ENCODE measurements at places on chromosomes 12 and 14.

DNA sequence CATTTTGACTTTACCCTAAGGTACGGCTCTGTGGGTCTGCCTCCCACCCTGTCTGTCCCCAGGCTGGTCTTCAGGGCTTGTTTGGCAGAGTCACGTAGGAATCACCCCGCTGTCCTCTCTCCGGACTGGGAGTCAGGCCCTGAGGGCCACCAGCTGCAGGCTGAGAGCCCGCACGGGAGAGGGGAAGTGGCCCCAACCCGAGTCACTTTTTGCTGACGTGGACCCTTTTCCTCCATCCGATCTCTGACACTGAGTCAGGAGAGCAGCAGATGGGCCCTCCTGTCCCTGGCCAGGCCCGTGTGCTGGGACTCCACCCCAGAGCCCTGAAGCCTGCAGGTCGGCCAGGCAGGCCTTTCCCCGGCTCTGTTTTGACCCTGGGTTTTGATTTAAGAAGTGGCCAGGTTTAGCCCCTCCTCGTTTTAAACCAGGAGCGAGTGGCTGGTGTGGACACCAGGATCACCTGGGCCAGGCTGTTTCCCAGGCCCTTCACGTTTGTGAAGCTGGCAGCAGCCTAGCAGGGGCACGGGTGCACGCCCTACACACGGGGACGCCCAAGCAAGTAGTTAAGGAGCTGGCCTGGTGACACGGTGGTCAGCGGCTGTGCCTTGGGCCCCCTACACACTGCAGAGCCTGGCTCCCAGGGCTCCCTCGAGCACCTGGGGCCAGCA is 12.5 kb upstream of the TEX22 start:
- no peak for DNase-seq

GRCh38 chr14:52690983-52691760 is 4.2 kb downstream of the ERO1A start:
- peak; percentile 38 for DNase-seq

DNA sequence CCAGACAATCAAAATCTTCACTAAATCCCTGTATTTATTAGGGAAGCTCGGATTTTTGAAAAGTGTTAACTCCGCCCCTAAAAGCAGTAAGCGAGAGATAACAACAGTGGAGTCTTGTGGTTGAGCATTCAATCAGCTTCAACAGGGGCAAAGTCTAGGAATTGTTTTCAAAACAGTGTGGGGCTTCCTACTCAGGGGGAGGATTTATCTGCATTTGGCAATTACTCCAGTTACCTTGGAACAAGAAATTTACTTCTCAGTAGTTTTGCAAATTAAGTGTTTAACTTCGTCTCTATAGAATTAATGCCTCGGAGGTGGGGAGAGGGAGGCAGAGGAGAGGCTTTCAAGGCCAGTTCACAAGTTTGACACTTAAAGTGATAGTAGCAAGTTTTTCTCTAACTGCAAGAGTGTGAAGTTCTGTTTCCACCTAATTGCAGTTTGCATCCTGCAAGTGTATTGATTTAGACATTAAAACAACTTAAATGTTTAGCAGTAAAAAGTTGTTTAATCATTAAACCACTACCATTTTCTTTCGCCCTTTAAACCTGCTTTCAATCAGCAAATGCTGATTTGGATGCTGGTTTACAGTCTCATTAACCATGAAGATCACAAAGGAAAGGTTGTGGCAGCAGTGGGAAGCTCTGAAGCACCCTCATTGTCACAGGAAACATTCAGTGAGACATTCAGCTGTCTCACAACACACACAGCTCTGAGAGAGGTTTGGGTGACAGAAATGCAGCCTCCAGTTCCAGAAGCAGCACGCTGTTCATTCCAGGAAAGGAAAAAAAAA is 102.0 kb downstream of the HMGA2 start:
- no peak for DNase-seq

DNA sequence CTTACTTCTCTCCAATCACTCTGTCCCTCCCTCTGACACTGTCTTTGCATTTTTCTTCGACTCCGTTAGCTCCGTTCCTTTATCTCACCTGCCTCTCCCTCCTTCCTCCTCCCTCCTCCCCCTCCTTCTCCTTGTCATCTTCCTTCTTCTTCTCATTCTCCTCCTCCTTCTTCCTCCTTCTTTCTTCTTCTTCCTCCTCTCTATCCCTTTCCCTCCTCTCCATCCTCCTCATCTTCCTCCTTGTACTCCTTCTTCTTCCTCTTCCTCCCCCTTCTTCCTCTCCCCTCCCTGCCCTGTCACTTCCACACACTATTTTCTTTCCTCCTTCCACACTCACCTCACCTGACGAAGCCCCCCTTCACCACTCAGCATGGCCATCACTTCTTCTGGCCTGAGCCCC is 53.0 kb downstream of the HSPB8 start:
- DNase-seq = no peak

GRCh38 chr14:23396126-23396525 is 11.9 kb downstream of the MYH6 start:
- DNase-seq = no peak

DNA sequence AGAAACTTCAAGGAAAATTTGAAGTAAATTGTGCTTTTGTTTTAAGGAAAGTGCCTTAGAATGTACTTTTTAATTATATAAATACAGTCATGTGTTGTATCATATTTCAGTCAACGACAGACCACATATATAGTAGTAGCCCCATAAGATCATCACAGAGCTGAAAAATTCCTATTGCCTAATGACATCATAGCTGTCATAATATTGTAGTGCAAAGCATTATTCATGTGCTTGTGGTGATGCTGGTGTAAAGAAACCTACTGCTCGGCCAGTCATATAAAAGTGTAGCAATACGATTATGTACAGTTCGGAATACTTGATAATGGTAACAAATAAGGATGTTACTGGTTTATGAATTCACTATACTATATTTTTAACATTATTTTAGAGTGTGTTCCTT is 198.9 kb upstream of the SLC16A7 start:
- DNase-seq = no peak

GRCh38 chr12:75759842-75760572 is 248.6 kb upstream of the KRR1 start:
- DNase-seq = peak; percentile 91

GRCh38 chr12:104630230-104630670 is 173.5 kb downstream of the CHST11 start:
- no peak for DNase-seq

Data from epithelial cell of esophagus (primary cell).